ENCODE measurements at places on chromosomes 2 and 18.

GRCh38 chr2:145341536-145341935 lies 821.6 kb upstream of the ZEB2 start:
- DNase-seq, result no peak

DNA sequence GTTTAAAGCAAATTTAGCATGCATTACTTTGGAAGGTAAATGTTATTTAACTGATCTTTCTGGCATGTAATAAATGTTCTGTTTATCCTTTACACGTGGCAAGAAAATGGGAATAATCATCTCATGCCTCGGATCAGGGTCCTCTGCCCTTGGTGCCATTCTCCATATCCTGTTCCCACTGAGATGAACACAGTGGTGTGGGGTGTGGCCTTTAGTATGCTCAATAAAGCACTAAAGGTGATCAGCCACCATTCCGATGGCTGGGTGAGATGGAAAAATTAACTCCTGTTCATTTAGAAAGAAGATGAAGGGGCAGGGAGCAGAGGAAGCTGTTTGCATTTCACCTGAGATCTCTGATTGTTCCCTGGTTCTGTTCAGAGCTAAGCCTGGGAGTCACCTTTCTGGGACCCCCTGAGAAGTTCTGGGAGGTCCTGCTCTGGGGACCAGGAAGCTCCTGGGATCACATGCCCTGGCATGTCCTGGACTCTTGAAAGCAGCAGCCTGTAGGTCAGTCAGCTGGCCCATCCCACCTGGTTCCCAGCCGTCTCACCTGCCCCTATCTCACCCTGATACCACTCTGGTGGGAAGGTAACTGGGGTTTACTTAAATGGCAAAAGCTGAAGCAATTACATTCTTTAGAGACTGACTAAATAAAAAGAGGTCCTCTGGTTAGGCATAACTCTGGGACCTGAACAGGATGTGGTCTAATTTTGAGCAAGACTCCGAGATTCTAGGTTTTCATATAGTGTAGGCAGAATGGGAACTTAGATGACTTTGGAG lies 288.9 kb upstream of the EPAS1 start:
- DNase-seq, result no peak

GRCh38 chr2:186909095-186909494 lies 60.1 kb upstream of the ZSWIM2 start:
- DNase-seq, result no peak

GRCh38 chr2:169676357-169676756 lies 17.8 kb downstream of the CFAP210 start:
- no peak for DNase-seq

- DNase-seq, result no peak
Observed at GRCh38 chr2:50751311-50752031, 280.5 kb downstream of the NRXN1 start.

- DNase-seq, result peak; percentile 55
Observed at GRCh38 chr2:85853499-85854165, 35.2 kb downstream of the ST3GAL5 start.
